ENCODE measurements at places on chromosomes 7 and 10. TPM values are rescaled to one million over a fixed set of nuclear protein-coding genes. Genes with fewer than 3 reads are reported as not detected.

- DNase-seq: peak; percentile 68
- H3K27me3 ChIP-seq: no peaks in the 10 kb centered on the region
- peaks cover 60% of the 10 kb centered on the region for H3K4me1 ChIP-seq
- no peak overlapping the region for H3K4me3 ChIP-seq
- no peaks in the 10 kb centered on the region for H3K36me3 ChIP-seq
Measured at GRCh38 chr10:110460111-110460809, 37.4 kb upstream of the DUSP5 start.

DNA sequence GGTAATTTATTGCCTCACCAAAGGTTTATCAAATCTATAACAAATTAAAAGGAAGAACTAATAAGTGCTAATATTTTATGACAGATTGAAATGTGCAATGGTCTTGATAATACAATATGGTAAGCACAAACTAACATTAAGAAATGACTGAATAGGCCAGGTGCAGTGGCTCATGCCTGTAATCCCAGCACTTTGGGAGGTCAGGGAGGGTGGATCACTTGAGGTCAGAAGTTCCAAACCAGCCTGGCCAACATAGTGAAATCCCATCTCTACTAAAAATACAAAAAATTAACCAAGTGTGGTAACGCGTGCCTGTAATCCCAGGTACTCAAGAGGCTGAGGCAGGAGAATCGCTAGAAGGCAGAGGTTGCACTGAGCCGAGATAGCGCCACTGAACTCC lies 3.5 kb downstream of the MTPAP start:
- DNase-seq: no peak
- H3K27ac ChIP-seq: no peak overlapping the region
- peaks cover 23% of the 10 kb centered on the region for H3K36me3 ChIP-seq
- no peak overlapping the region for H3K4me3 ChIP-seq
- no peaks in the 10 kb centered on the region for H3K27me3 ChIP-seq

DNA sequence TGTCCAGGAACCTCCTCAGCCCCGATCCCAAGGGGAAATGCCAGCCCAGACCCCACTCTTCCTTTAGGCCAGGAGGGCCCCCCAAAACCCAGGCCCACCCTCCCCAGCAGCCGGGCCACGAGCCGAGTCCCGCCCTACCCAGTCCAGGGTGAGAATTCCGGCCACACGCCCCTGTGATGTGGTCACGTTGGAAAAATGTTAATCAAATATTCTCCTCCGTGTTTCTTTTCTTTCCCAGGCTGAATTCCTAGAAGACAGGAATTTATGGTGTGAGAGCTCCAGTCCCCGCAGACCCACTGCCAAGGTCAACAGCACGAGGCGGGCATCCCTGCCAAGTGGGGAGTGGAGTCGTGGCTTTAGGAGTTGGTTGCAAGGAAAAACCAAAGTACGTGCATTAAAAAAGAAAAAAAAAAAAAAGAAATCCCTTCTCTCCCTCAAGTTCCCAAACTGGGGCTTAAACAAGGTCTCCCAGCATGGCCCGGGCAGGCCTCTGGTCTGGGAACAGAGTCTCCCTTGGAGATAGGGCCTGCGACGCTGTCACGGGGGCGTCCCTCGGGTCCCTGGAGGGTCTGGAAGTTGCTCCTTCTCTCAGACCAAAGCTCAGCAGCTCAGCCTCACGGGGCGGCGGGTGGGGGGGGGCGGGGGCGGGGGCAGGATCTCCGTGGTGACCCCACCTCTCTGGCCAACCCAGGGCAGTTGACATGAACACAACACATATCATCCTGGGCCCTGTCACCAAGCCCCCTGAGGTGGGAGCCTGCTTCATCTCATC lies 28.1 kb upstream of the ELN start:
- H3K27me3 ChIP-seq: peaks cover 9% of the 10 kb centered on the region
- H3K4me3 ChIP-seq: no peak overlapping the region
- DNase-seq: no peak
- no peaks in the 10 kb centered on the region for H3K36me3 ChIP-seq
- H3K4me1 ChIP-seq: peaks cover 6% of the 10 kb centered on the region
- no peak overlapping the region for H3K27ac ChIP-seq

GRCh38 chr10:3433131-3433530 lies 260.5 kb upstream of the PITRM1 start:
- H3K27ac ChIP-seq: no peak overlapping the region
- peaks cover 7% of the 10 kb centered on the region for H3K36me3 ChIP-seq
- H3K4me1 ChIP-seq: peaks cover 6% of the 10 kb centered on the region

DNA sequence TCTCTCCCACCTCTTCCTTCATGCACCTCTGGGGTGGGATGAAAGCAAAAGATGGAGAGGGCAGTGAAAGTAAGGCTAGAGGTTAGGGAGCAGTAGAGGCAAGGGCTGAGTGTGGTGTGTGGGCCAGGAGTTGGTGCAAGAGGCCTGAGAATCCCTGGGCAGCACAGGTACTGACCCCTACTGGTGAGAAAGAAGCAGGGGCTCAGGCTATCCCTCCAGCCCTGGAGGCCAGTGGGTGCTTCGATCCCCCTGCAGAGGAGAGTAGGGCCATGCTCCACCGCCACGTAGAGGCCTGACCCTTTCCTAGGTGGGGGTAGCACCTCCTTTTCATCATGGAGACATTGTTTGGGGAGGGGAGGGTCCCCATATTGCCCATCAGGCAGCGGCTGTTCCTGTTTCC lies 9.8 kb downstream of the CDHR1 start:
- H3K4me3 ChIP-seq: no peak overlapping the region
- H3K36me3 ChIP-seq: no peaks in the 10 kb centered on the region
- no peak overlapping the region for H3K27ac ChIP-seq
- DNase-seq: no peak

- no peak for DNase-seq
- H3K36me3 ChIP-seq: no peaks in the 10 kb centered on the region
- H3K27me3 ChIP-seq: peaks cover 6% of the 10 kb centered on the region
- no peak overlapping the region for H3K27ac ChIP-seq
- H3K4me3 ChIP-seq: no peak overlapping the region
- H3K4me1 ChIP-seq: no peaks in the 10 kb centered on the region
Measured at GRCh38 chr10:99341248-99341647, 12.1 kb downstream of the CNNM1 start.

- H3K36me3 ChIP-seq: peaks cover 5% of the 10 kb centered on the region
- DNase-seq: peak; percentile 81
- peaks cover 31% of the 10 kb centered on the region for H3K4me1 ChIP-seq
- peak overlapping the region; percentile 40 for H3K27ac ChIP-seq
Measured at GRCh38 chr10:62433181-62433692, 59.1 kb downstream of the ZNF365 start.

The PDE1C gene
- total RNA-seq: not detected

GRCh38 chr7:80362677-80363076 lies 149.2 kb downstream of the GNAT3 start:
- no peak overlapping the region for H3K27ac ChIP-seq
- no peaks in the 10 kb centered on the region for H3K4me1 ChIP-seq
- no peaks in the 10 kb centered on the region for H3K36me3 ChIP-seq
- H3K4me3 ChIP-seq: no peak overlapping the region
- no peaks in the 10 kb centered on the region for H3K27me3 ChIP-seq

All from activated CD4-positive, alpha-beta memory T cell treated with anti-CD3 and anti-CD28 coated beads for 36 hours (primary cell).